Astrocyte (in vitro differentiated cells and primary cell): ENCODE measurements at places on chromosomes 12 and 14. TPM values are rescaled to one million over a fixed set of nuclear protein-coding genes. Genes with fewer than 3 reads are reported as not detected.

DNA sequence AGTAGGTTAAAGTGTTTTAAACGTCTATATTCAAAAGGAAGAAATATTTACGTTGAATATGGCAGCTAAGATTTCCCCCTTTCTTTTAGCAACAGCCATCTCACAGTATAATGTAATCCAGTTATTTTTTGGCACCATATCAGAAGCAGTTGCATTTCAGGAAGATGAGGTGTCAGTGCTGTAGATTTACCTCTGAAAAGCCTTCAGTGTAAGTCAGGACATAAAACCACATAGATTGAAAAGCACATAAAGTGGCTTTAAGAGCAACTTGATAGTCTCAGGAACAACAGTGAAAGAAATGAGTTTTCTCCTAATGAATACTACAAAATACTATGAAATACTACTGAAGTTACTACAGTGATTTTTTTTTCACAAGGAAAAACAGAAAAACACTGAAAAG, 6.9 kb downstream of the MLH3 start:
- peak; percentile 81 for DNase-seq

DNA sequence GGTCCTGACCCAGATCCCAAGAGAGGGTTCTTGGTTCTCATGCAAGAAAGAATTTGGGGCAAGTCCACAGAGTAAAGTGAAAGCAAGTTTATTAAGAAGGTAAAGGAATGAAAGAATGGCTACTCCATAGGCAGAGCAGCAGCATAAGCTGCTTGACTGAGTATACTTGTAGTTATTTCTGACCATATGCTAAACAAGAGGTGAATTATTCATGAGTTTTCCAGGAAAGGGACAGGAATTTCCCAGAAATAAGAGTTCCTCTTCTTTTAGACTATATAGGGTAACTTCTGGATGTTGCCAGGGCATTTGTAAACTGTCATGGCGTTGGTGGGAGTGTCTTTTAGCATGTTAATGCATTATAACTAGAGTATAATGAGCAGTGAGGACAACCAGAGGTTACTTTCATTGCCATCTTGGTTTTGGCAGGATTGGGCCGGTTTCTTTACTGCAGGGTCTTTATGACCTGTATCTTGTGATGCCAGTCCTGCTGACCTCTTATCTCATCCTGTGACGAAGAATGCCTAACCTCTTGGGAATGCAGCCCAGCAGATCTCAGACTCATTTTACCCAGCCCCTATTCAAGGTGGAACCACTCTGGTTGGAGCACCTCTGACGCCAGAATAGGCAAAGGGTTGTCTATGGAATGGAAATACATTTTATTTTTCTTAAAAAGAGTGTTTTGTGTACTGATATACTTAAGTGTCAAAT, 113.8 kb downstream of the OTOGL start:
- no peak for DNase-seq

- DNase-seq, result no peak
Measured at GRCh38 chr14:101495827-101496775, 65.2 kb upstream of the DIO3 start.

DNA sequence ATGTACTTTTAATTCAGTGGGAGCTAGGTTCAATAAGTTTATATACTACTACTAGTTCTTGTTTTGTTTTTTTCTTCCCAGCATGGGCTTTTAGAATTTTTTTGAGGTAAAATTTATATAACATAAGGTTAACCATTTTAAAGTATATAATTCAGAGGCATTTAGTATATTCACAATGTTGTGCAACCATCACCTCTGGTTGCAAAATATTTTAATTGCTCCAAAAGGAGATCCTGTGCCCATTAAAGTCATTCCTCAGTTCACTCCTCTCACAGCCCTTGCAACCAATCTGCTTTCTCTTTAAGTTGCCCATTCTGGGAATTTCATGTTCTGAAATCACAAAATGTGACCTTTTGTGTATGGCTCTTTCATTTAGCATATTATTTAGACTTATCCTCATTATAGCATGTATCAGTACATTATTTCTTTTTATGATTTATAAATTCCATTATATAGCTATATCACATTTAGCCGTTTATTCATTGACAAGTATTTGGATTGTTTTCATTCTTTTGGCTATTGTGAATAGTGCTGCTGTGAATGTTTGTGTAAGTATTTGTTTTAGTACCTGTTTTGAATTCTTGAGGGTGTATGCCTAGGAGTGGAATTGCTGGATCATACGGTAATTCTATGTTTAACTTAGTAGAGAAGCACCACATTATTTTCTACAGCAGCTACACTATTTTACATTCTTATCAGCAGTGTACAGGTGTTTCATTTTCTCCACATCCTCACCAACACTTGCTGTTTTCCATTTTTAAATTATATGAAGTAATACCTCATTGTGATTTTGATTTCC, 59.1 kb downstream of the ARHGAP5 start:
- DNase-seq, result no peak

GRCh38 chr12:11162502-11162901, 8.5 kb upstream of the SMIM10L1 start:
- DNase-seq, result no peak

The DAO gene
- total RNA-seq, result not detected in 2 replicates

The MYF5 gene
- total RNA-seq, result not detected in 2 replicates

The RFX4 gene
- total RNA-seq, result 0.07 TPM in 1 of 2 replicates, not detected in the other
